ENCODE measurements at places on chromosomes 5 and 9.

DNA sequence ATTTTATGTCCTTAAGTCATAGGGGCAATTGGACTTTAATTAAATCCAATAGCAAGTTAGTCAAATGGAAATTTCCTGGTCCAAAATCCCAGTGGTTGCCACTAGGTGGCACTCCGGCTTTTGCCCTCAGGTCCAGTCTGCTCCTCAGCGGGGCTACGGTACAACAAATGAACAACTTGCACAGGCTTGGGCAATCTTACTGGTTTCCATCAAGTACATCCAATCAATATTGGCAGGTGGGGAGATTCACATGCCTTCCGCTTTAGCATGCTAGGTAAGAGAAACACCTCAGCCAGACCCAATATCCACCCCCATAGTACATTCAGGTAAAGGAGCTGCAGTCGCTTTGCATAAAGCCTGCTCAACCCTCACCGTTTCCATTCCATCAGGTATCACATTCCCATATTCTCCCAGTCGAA lies 6.3 kb upstream of the MXD3 start:
- peak; percentile 82 for DNase-seq

DNA sequence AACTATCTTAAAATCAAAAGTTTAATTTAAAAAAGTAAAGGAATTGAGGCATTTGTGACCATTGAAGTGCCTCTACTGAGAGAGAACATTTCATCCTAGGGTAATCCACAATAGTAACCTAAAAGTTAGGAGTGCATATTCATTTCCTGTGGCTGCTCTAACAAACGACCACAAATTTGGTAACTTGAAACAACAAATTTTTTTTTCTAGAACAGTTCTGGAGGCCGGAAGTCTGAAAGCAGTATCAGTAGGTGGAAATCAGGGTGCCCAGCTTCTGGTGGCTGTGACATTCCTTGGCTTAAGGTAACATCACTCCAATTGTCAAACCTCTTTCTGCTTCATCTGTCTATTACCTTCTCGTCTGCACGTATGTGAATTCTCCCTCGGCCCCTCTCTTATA lies 67.1 kb upstream of the SSBP2 start:
- DNase-seq, result peak; percentile 53

- no peak for DNase-seq
Measured at GRCh38 chr5:42553461-42553860, 130.2 kb downstream of the GHR start.

GRCh38 chr5:53151713-53152458 lies 42.3 kb upstream of the MOCS2 start:
- no peak for DNase-seq

- DNase-seq, result peak; percentile 25
Measured at GRCh38 chr5:112958093-112959088, 18.2 kb upstream of the DCP2 start.

GRCh38 chr5:91929522-91929817 lies 546.4 kb upstream of the ARRDC3 start:
- DNase-seq, result no peak

GRCh38 chr5:40224421-40224820 lies 455.3 kb upstream of the PTGER4 start:
- DNase-seq, result no peak

GRCh38 chr5:93126634-93127033 lies 454.4 kb downstream of the NR2F1-AS1 start:
- no peak for DNase-seq

- no peak for DNase-seq
Measured at GRCh38 chr5:134430001-134430569, 18.4 kb upstream of the CDKN2AIPNL start.

DNA sequence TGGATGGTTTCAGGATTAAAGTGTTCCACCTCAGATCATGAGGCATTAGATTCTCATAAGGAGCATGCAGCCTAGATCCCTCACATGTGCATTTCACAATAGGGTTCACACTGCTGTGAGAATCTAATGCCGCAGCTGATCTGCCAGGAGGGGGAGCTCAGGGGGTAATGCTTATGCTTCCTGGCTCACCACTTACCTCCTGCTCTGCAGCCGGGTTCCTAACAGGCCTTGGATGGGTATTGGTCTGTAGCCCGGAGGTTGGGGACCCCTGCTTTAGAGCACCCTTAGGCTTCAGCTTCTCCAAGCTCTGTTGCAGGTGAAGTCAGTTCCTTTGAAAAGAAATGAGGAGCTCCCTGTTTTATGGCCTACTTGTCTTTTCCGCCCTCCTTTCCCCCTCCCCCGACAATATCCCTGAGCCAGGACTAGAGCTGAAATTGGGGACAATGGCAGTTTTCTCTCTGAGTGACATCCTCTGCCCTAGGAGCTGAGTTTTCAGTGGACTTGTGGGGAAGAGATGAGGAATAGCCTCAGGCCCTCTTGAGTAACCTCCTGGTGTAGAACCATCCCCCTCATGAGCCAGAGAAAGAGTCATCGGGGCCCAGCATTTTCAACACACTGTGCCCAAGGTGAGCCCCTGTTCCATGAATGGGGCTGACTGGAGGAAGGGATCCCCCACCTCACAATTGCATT lies 16.2 kb upstream of the MAT2B start:
- DNase-seq, result peak; percentile 54

DNA sequence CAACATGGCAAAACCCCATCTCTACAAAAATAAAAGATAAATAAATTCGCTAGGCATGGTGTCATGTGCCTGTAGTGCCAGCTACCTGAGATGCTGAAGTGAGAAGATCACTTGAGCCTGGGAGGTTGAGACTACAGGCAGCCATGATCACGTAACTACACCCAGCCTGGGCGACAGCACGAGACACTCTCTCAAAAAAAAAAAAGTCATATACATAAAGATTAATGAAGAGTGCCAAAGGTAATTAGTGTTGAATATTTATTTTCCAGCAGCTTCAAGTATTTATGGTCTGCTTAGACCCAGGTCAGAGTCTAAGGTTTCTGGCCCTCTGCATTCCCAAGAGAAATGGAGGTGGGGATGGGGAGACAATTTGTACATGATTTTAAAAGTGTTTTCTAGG lies 167.7 kb downstream of the CD180 start:
- DNase-seq, result no peak

- DNase-seq, result peak; percentile 50
Measured at GRCh38 chr5:18305288-18305924, 671.1 kb downstream of the TAF11L14 start.

DNA sequence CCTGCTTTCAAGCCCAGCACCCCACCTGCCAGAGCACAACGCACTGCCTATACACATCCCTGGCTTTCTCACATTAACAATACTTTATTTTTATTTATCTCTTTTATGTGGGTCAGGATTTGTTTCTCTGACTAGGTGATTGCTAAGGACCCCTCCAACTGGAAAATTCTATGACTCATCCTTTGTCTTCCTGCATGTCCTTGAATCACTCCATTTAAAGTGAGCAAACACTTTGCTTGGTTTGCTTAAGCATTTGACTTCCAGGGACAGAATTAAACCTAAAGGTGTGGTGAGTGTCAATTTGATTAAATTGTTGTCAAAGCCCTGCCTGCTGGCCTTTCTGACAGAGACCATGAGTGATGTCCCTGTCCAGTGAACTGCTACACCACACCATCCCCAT lies 536.5 kb upstream of the BRINP1 start:
- DNase-seq, result no peak
